ENCODE measurements at places on chromosomes 6 and 20.
A peak's percentile ranks its signal among the peaks of the same experiment; 100 is the strongest.

GRCh38 chr20:36446557-36446956 lies 94.8 kb upstream of the MYL9 start:
- no peak for DNase-seq

- peak; percentile 92 for DNase-seq
Observed at GRCh38 chr20:17873410-17874270, 95.0 kb downstream of the SNX5 start.

DNA sequence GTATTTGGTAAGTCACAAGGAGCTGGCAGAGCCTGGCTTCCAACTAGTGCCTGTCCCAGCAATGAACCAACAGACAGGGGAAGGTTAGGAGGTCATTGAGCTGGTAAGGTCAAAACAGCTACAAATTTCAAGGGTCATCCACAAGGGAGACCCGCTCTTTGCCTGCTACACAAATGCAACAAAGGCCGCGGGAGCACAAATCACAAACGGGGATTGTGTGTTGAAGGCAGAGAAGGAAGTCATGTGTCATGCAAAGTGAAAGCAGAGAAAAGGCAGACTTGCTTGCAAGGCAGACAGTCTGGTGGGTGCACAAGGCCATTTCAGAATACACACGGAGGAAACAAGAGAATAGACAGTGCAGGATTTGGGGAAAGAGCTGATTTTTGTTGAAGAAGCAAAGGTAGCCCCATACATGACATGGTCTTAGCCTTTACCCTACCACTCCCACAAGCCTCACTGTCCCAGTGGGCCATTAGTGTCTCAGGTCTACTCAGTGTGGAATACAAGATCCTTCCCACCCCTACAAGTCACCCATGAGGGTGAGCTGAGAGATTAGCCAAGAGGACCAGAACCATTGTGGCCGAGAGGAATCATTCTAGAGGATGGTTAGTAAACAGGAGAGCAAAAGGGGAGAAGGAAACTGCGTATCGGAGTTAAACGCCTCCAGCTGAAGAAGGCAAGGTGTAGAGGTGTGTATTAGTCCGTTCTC lies 18.1 kb upstream of the SAMHD1 start:
- no peak for DNase-seq

DNA sequence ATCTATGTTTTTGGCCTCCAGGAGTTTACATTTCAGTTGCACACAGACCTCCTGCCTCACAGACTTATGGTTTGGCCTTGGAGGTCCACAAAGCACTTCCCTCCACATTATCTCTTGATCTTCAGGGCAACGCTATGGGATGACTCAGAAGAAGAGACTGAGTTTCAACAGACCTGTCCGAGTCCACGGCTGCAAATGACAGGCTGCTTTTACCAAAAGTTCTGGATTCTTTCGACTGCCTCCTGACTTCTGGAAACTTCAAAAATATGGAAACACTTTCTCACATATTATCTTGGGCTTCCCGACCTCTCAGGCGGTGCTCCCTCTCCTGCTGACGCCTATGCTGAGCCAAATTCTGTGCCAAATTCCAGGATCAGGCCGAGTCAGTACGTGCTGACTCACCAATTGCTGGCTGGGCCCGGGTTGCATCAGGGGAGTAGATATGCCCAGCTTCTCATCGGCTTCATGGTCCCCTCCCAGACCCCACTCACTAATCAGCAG lies 190.2 kb downstream of the BMP7 start:
- DNase-seq: peak; percentile 42

All from hepatocyte (in vitro differentiated cells).